ENCODE measurements at places on chromosomes 1 and 21.

- DNase-seq = no peak
Observed at GRCh38 chr1:79945391-79945790, 938.9 kb upstream of the ADGRL4 start.

DNA sequence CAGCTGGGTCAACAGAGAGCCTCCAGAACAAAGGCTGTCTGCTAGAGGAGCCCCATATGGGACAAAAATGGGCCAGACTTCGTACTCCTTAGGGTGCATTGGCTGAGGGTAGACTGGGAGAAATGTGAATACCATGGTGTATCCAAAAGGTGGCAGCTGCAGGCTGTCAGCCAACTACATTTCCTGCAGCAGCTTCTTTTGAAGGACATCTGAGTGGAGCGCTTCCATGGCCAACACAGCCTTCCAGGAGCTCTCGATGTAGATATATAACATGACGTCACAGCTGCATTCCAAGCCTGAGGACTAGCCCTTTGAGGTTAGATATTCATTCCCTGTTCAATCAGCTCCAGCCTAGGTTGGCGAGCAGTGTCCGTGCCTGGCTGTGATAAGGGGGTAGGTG is 107.7 kb downstream of the MAB21L3 start:
- DNase-seq = no peak

DNA sequence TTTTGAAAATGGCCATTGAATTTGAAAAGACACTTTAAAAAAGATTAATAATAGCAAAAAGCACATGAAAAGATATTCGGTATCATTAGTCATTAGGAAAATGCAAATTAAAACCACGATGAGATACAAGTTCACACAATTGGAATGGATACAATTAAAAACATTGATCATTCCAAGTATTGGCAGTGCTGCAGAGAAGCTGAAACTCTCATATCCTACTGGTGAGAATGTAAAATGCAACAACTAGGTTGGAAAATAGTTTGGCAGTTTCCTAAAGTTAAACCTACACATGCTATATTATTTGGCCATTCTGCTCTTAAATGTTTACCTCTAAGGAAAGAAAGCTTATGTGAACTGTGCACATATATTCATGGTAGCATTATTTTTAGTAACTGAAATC is 838.7 kb upstream of the PRMT6 start:
- DNase-seq = no peak

DNA sequence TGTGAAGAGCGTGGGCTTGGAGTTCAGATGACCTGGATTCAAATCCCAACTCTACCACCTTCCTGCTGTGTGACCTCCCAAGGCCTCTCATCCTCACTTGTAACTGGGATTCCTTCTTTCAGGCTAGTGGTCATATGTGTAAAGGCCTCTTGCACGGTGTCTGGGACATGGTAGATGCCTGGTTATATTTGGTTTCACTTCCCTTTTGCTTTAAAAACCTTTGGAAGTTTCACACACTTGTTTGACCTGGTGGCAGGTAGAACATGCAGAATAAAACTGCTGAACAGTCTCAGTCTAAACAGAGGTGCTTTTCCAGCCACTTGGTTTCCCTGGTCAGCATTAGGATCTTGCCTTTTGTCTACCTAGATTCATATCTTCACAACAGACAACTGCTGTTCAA is 37.0 kb upstream of the RCAN3 start:
- no peak for DNase-seq

- no peak for DNase-seq
Observed at GRCh38 chr1:157134442-157134841, 3.8 kb downstream of the ETV3 start.

DNA sequence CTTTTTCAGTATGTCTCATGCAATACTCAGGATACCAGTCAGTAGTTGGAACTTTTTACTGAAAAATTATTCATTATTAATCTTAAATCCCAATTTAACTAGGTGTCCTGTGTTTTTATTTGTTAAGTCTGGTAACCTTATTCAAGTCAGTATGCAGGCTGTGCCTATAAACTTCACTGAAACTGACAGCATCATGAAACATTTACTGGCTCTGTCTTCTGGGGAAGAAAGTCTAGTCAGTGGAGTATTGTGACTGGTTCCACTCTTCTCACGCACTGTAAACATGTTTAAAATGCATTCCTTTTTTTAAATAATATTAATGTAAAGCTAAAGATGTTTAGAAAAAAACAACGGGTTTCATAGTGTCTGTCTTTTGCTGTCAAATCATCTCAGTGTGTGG is 739.7 kb downstream of the LTN1 start:
- DNase-seq = no peak

DNA sequence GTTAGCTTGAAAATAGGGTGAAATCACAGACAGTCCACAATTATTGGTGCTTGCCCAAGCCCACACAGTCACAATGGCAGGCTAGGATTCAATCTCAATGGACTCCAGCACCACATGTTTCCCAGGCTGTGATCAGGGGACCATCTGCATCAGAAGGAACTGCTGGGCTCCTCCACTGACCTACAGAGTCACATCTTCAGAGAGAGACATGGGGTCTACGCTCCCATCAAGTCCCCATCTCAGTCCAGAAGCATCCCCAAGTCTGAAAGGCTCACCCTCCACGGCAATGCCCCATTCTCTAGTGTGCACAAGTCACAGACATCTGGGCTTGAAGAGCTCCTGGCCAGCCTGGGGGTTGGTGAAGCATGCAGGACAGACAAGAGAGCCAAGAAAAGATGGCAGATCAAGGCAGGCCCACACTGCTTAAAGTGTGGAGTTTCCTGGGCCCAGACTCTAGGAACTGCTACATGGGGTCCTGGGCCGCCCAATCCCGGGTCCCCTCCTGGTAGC is 262.5 kb downstream of the NPHP4 start:
- no peak for DNase-seq

DNA sequence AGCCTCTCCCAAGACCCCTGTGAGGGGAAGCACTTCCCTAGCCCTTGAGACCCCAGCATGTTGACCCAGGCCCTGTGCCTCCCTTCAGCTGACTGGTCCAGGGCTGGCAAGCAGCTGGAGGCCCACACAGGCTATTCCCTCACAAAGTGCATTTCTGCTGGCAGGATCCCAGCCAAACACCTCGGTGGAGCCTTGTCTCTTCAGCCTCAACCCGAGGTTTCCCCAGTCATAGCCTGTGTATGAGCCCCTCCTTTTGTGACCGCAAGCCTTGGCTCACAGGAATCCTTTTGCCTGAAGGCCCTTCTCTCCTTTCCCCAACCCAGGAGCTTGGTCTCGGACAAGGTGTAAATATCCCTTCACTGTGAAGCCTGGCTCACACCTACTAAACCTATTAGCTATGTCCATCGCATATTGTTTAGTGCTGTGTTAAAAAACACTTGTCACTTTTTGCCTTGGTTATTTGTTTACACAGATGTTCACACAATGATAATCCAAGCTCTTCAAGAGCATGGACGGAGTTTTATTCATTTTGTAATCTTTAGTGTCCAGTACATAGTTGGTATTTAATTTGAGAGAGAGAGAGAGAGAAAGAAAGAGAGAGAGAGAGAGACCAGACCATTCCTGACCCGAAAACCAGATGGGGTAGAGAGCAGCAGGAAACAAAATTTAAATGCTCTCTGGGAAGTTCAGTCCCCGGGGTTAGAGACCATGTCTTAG is 8.5 kb upstream of the CD247 start:
- no peak for DNase-seq

GRCh38 chr1:152497273-152497672 is 13.3 kb upstream of the LCE5A start:
- no peak for DNase-seq

DNA sequence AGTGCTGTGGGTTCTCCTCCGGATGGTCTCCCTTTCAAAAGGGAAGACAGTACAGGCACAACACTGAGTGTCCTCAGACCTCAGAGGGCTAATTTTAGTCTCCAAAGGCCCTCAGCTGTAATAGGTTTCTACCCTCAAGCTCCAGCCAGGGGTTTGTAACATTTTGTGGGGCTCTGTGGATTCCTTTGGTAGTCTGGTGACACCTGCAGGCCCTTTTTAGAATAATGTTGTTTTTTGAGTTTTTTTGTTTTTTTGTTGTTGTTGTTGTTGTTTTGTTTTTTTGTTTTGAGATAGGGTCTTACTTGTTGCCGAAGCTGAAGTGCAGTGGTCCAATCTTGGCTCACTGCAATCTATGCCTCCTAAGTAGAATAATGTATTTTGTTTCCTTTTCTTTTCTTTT is 15.0 kb upstream of the TMEM201 start:
- no peak for DNase-seq

DNA sequence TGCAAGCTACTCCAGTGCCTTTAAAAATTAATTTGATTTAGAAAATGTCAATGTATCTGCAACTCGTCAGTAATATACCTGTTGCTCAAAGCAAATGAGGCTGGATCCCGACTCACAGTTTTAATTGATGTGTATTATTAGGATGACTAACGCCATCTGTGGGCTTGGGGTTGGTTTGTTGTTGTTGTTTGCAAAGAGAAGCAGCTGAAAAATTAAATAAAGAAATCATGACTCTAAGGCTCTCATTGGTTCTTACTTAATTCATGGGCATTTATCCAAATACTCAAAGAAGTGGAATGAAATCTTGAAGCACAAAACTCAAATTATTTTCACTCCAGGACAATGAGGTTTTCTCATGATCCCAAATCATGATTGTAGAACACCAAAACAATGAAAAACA is 46.4 kb downstream of the SEC16B start:
- no peak for DNase-seq

DNA sequence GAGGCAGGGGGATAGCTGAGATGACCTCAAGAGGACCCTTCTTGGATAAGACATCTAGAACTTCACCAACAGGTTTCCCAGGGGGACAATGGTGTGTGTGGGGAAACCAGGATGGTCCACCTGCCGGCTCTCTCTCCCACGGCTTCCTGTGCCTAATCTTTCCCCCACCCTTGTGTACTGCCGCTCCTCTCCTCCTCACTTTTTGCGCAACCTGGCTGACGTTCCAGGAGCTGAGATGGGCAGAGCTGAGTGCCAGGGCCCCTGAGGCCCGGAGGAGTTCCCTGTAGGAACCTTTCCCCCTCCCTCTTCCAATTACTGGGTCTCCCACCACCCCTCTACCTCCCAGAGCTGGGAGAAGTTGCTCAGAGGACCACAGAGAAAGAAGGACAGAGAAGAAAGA is 6.9 kb downstream of the SLC26A9 start:
- DNase-seq = no peak

- no peak for DNase-seq
Observed at GRCh38 chr1:223772771-223773160, 60.4 kb downstream of the CAPN2 start.

DNA sequence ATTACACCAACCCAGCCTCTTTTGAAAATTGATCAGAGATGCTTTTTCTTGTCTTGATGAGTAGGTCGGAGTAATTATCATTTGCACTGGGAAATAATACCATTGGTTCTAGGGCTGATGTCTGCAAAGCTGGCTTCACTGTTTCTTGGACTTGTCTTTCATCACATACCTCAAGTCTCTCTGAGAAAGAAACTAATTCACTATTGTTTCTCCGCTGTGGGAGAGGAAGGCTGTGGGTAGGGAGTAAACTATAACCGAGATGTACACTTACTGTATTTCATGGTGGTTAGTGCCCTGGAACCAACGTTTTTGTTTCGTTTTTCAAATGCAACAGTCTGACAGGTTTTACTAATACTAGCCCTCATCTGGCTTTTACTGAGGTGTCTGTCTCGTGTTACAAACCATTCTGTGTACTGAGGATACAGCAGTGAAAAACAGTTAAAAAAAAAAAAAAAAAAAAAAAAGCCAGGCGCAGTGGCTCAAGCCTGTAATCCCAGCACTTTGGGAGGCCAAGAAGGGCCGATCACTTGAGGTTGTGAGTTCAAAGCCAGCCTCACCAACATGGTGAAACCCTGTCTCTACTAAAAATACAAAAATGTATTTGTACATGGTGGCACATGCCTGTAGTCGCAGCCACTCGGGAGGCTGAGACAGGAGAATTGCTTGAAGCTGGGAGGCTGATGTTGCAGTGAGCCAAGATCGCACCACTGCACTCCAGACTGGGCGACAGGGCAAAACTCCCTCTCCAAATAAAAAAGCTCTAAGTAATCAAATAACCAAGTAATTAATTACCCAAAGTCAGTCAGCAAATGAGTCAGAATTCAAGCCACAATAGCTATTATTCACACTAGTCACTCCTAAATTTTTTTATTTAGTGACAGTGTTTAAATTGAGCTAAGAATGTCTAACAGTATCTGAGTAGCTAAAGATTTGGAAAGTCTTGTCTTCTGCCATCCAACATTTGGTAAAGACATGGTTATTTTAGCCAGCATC is 23.3 kb downstream of the TOMM20 start:
- no peak for DNase-seq

DNA sequence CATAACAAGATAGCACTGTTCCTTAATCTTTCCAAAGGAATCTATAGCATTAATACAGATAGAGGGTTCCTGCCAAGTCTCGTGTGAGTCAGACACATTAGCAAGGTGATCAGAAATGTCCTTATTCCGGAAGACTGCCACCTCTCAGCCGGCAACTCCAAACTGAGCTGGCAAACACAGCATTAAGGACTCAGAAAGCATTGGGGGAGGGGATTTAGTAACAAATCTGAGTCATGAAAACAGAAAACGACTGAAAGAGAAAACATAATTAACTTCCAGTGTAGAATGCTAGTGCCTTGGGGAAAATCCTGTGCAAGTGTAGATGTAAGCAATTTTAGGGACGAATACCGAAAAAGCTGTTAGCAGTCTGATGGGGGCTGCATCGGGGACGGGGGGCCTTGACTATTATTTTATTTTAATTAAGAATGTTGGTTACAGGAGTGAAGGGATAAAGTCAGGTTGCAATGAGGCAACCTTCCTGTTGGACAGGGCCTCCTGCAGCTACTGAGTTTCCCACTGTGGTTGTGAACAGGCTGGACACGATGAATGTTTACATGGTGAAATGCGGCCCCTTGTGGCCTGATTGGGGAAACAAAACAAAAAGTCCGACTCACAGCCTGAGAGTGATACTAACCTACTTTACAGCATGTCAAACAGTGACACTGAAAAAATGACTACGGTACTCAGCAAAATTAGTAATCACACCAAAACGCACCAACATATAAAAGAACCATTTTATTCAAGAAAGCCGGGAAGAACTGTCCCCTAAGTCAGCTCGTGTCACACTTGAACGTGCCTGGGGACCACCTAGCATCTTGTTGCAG is 20.7 kb downstream of the MIS18A start:
- DNase-seq = peak; percentile 36

DNA sequence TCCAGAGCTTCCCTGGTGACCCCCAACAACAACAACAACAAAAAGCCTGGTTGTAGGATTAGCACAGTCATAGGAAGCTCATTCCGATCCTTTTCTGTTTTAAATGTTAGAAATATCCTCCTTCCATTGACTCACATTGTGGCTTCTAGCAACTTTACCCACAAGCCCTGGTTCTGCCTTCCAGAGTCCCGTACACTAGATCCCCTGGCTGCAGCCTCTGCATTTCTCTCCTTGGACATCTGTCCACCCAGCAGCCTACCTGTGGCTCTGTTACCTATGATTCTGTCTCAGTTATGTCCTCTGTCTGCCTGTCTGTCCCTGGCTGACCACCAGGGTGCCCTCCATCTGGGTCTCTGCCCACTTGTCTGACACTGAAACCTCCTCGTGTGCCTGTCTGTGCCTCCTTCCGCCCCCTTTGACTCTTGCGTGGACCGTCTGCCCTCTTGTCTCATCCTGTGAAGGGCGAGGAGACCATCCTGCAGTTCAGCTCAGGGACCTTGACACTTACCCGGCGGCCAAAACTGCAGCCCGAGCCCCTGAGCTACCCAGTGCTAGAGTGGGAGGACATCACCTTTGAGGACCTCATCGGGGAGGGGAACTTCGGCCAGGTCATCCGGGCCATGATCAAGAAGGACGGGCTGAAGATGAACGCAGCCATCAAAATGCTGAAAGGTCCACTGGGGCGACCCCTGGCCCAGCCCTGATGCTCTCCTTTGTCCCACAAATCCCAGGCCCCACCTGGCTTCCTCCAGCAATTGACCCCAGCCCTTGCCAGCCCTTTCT is 16.1 kb downstream of the TIE1 start:
- DNase-seq = no peak

Data from skeletal muscle cell (primary cell).